ENCODE measurements at places on chromosomes 3 and 15.

GRCh38 chr15:98873441-98874218, 134.0 kb downstream of the PGPEP1L start:
- DNase-seq, result no peak

DNA sequence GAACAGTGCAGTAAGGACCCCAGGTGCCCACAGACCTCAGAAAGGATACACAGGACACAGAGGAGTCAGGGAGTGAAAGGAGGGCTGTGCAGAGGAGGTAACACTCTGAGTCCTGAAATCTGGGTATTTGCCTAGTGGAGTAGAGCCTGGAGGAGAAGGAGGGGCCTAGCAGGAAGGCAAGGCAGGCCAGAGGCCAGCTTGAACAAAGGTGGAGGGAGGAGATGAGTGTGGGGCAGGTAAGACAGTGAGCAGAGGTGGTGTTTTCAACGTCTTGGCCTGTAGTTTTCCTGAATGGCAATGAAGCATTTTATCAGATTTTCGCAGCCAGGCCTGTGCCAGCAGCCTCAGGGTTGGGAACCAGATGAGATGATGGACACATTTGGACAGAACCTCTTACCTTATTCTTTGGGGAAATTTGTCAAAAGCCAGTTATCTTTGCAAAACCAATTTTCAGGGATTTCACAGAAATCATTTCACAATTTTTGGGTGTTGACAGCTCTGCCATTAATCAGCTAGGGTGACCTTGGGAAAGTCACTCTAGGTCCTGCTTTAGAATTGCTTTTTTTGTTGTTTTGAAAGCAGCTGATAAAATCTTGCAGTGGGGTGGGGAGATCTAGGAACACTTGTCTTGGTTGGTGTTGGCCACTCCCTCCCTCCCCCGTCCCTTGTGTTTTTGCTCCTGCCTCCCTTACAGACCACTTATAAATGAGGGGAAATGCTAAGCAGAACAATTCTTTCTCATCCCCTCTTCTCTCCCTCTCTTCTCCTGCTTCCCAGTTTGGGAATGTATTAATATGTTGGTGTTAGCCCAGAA, 38.4 kb downstream of the SPSB4 start:
- DNase-seq, result no peak

- no peak for DNase-seq
These were observed 11.8 kb downstream of the SAMD7 start for GRCh38 chr3:169923189-169923588.

GRCh38 chr3:158701420-158702065, 29.1 kb upstream of the LXN start:
- no peak for DNase-seq
